ENCODE measurements at places on chromosomes 3 and 15. TPM values are rescaled to one million over a fixed set of nuclear protein-coding genes. Genes with fewer than 3 reads are reported as not detected.

Gene STOML1
- 45.3 TPM for total RNA-seq

Gene SV2B
- total RNA-seq: not detected

DNA sequence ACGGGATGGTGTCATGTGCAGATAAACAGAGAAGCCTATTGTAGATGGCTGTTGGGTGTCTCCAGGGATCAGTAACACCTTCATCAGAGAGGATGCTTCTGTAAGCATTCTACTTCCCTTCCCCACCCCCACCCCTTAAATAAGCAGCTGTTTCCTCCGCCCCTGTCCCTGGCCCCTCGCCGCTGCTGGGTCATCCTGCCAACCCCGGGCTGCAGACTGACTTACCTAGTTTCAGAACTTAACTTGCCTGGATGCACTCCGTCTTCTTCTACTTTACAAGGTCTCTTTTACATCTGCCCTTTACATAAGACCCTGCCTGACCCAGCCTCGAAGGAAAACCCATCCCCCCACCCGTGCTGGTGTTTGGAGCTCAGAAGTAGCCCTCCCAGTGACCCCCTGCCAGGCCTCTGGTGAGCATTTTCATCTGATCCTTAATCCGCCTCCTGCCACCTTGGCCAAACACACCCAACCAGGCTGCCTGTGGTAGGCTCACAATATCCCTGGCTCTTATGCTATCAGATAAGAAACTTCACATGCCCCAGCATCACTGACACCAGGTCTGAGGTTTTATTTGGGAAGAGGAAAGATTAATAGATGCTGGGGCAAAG is 103.0 kb upstream of the HES1 start:
- no peak for DNase-seq

DNA sequence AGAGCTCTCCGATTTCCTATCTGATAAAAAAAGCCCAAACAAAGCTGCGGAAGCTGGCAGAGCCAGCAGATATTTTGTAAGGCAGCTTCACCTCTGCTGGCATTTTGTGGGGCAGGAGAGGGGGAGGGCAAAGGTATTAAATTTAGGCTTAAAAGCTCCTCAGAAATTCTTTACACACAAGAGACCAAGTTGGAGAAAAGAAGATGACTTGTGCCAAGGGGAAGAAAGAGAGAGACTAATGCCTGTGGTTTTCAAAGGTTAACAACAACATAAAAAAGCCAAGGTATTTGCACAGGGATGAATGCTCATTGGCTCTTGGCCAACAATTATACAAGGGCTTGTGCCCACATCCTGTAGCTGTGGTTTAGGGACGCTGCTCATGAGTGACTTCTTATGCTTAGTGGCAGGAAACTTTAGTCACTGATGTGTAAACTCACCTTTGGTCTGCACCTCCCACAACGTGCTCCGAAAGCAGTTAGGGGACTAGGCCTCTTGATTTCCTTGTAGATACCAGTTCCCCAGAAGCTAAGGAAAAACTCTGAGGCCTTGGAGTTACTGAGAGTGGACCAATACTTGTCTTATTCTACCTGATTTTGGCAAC is 152.9 kb downstream of the TPRG1 start:
- peak; percentile 75 for DNase-seq

GRCh38 chr3:152282813-152283212 is 14.1 kb downstream of the MBNL1 start:
- DNase-seq: no peak

Gene C3orf22
- total RNA-seq: not detected

Gene SATB1
- total RNA-seq: not detected

Gene FAM81A
- total RNA-seq: not detected

DNA sequence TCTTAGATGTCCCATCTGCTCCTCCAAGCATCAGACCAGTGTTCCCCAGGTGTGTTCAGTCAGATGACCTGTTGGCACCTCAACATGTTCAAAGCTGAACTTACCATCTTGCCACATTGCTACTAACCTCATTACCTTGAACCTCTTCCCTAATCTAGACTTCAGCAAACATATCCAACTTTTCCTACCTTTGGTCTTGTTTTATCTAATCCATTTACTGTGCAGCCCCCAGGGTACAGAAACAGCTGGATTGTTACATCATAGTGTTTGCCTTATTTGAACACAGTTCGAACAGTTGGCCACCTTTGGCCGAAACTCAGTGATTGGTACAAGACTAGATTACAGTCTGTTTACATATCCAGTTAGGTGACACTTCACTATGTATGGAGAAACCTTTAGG is 36.1 kb upstream of the MCF2L2 start:
- no peak for DNase-seq

DNA sequence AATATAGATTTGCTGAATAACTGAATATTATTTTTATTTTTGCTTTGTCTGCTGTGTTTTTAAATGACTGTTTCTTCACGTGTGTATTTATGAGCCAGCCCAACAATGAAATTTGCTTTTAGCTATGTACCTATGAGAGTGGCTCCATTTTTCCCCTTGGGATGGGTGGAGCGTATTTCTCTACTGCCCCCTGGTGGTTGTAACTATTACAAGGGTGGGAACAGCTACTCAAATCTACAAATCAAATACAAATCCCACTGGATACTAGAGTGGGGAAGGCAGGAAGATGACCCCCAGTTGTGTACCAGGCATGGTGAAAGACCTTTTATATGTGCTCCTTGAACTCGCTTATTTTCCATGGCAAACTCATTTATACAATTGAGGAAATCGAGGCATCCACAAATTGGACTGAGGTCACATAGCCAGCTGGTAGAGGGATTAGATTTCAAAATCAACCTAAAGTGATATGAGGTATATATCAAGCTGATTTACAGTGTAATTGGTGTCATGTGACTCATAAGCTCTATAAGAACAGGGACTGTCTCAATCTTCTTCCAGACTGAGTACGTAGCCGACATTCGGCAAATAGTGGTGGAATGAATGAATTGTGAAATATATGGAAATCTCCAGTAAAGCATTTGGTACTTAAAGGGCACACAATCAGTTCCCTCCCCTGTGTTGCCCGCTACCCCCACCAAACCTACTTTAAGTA is 69.5 kb upstream of the VEPH1 start:
- DNase-seq: peak; percentile 15

DNA sequence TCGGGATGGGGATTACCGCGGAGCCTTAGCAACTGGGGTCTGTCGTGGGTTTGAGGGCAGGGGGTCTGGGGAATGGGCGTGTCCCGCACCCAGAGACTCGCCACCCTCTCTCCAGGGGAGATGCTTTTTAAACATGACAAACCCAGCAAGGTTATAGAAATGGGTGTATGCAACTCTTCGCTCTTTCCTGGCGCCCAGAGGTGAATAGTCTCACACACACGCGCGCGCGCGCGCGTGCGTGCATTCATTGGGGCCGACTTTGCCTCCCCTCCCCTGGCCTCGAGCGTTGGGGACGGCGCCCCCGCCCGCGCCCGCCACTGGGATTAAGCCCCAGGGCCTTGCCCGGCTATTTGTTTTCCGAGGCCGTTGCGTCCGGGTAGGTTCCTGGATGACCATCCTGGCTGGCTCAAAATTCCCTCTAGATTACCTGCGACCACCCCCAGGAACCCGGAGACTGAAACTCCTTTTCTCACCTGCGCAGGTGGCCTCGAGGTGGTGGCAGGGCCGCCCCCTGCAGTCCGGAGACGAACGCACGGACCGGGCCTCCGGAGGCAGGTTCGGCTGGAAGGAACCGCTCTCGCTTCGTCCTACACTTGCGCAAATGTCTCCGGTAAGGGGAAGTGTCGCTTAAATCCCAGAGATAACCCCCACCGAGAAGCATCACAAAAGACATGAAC is 777 bp downstream of the GPR160 start:
- DNase-seq: no peak

DNA sequence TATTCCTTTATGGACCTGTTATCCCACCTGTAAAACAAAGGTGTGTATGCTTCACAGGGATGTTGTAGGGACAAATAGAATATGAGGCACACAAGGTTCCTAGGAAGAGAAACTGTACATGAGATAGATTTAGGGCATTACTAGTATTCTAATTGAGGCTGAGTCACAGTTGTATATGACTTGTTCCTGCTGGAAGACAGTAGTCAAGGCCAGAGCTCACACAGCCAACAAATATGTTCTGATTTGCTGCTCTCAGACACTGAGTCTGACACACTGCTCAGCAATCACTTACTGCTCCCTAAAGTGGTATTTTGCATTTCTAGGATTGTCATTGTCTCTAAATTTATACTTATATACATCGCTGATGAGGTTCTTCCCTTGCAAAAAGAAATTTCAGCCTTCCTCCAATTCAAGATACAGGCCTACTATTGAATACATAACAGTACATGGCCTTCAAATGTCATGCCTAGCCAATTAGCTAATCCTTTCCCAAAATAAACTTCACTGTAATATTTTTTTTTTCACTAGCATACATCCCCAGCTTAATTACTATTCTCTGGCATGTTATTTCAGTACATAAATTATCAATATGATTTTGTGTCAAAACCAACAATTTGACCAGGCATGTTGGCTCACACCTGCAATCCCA is 69.8 kb downstream of the TIGIT start:
- peak; percentile 48 for DNase-seq

Gene SCN11A
- total RNA-seq: not detected

Gene PODXL2
- total RNA-seq: 84.7 TPM

GRCh38 chr3:135809021-135809634 is 156.4 kb upstream of the PPP2R3A start:
- DNase-seq: no peak

DNA sequence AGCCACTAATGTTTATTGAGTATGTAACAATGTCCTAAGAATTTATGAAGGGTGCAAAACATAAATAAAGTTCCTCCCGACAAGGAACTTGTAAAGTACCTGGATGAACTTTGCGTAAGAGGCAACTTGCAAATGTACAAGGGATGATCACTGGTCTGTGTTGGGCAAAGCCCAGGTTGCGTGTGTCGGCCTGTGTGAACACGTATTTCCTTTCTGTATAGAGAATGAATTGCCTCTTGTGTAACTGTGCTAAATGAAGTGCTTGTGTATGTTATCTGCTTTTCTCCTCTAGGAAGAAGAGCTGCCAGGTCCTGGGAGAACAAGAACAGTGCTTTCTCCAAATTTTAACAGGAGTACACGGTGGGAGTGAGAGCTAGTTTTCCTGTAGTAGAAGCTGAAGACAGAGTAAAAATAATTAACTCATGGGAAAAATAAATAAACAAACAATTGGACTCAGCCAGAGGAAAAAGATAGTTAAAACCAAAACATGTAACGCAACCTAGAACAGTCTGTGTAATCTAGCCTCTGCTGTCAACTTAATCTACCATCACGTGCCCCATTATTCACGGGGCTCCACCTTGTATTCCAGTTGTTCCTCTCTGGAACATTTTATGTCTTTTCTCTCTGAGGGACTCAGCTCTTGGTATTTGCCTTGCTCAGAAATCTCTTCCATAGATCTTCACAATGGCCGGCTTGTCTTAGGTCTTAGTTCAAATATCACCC is 83.7 kb upstream of the RASGRP1 start:
- no peak for DNase-seq

Measured in MG63 (cell line).